Right atrium auricular region (tissue), 2 donors: ENCODE measurements at places on chromosomes 7 and 10. TPM values are rescaled to one million over a fixed set of nuclear protein-coding genes. Genes with fewer than 3 reads are reported as not detected.

DNA sequence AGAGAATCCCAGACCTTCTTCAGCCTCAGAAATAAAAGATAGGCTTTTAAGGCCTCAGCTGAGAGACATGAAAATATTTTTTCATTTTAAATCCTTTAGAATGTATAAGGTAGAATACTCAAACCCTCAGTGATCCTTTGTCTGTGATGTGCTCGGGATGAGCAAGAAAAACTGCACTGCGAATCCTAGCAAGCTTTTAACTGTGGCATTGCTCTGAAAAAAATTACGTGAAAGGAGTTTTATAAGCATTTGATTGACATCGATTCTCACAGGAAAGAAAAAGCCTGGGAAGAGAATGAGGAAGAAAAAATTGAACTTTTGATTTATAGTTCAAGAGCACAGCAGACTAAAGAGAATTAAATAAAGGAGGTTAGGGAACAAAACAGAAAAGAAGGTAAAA lies 120.0 kb downstream of the TMEM168 start:
- no peak for DNase-seq

- DNase-seq = no peak
Measured at GRCh38 chr10:131775833-131776232, 125.0 kb upstream of the PPP2R2D start.

DNA sequence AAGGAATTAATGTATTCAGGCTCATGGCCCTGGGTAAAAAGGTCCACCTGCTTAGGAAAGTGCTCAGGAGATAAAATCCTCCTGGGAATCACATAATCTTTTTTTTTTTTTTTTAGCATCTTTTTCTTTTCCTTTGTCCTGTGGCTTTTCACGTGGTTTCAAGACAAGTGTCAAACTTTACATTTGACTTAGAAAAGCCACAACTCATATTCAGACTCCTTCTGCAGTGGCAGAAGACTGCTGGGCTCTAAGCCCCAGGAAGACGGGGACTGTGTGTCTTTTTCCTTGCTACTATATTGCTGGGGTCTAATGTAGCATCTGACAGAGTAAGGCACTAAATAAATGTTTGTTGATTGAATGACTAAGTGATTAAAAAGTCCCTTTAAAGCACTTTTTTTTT lies 127.5 kb upstream of the ANKRD1 start:
- no peak for DNase-seq

- DNase-seq = no peak
Measured at GRCh38 chr10:49441488-49442476, 45.9 kb upstream of the DRGX start.

DNA sequence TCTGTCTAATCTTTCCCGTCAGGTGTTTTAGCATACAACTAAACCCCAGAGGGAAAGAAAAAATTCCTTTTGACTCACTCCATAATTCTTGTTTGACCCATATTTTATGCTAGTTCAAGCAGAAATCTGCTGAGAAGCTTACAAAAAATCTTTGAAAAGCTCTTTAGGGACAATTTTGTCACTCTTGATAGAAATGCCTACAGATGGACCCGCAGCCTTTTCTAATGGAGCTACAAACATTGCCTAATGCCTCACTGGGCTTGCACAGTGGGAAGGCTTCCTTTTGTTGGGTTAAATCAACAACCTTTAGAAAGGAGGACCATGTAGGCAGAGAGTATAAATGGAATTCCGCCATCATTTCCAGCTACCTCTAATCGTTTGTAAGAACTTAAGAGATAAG lies 344.5 kb downstream of the PCLO start:
- no peak for DNase-seq

GRCh38 chr10:15715619-15716227 lies 4.0 kb downstream of the ITGA8 start:
- no peak for DNase-seq

DNA sequence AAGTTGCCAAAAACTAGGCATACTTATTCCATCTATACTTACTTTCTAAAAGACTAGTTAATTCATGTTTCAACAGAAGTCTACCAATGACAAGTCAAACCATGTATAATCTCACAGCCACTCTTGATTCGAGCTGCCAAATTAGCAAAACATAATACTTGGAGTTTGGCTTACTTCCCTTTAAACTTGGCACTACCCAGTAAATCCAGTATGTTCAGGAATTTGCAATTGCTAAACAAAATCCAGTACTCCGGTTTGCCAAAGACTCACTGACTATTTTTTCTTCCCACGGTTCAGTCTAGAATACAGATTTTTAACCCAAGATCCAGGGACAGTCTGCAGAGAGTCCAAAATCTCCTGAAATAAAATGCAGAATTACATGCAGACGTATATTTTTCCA lies 4.6 kb downstream of the OAT start:
- DNase-seq = no peak

GRCh38 chr10:97371696-97372095 lies 29.4 kb downstream of the RRP12 start:
- DNase-seq = no peak

GRCh38 chr7:1323178-1324027 lies 90.7 kb downstream of the UNCX start:
- DNase-seq = no peak

DNA sequence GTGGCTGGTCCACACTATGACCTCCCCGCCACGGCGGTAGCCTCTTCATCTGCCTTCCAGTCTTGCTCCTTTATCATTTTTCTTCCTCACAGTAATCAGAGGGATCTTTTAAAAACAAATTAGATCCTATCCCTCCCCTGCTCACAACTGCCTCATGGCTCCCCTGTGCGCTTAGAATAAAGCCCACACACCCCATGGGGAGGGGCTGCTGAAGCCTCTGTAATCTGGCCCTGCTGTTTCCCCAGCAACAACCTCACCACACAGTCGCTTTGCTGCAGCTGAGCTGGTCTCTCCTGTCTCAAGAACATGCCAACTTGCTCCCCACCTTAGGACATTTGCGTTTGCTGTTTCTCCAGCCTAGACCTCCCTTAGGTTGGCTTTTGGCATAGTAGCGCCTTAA lies 41.0 kb downstream of the SP8 start:
- DNase-seq = no peak

- DNase-seq = no peak
Measured at GRCh38 chr10:12643279-12643678, 293.9 kb downstream of the CAMK1D start.

GRCh38 chr7:50667789-50668226 lies 102.6 kb upstream of the DDC start:
- peak; percentile 90 for DNase-seq

- no peak for DNase-seq
Measured at GRCh38 chr7:101087334-101088068, 2.2 kb downstream of the TRIM56 start.

DNA sequence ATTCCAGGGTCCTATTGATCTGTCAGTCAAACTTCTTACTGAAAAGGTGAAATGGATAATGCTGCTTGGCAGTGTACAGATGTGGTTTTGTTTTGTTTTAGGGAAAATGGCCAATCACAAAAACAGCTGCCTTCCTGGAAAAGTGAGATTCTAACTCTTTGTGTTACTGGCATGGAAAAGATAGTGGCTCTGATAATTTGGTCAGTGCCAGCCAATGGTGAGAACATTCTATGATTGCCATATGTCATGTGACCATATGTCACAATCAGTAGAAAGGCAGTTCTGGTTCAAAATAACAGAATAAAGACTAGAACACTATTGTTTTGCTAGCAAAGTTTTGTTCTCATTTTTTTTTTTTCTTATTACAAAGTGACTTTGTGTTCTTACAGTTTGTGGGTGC lies 139.2 kb upstream of the CCDC6 start:
- DNase-seq = no peak

DNA sequence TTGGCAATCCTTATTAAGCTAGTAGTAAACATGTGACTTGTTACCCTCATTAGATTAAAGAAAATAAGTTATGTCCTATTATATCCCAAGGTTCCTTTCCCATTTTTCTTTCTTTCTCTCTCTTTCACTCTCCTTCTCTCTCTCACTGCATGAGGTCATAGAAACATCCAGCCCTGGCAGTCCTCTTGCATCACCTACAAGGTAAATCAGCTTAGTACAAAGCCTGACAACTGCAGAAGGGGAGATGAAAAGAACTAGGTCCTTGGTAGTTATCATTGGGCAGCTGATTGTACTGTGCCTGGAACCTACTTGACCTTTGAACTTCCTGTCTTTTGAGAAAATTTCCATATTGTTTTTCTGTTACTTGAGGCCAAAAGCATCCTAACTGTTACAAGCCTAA lies 307.9 kb upstream of the SP8 start:
- no peak for DNase-seq

DNA sequence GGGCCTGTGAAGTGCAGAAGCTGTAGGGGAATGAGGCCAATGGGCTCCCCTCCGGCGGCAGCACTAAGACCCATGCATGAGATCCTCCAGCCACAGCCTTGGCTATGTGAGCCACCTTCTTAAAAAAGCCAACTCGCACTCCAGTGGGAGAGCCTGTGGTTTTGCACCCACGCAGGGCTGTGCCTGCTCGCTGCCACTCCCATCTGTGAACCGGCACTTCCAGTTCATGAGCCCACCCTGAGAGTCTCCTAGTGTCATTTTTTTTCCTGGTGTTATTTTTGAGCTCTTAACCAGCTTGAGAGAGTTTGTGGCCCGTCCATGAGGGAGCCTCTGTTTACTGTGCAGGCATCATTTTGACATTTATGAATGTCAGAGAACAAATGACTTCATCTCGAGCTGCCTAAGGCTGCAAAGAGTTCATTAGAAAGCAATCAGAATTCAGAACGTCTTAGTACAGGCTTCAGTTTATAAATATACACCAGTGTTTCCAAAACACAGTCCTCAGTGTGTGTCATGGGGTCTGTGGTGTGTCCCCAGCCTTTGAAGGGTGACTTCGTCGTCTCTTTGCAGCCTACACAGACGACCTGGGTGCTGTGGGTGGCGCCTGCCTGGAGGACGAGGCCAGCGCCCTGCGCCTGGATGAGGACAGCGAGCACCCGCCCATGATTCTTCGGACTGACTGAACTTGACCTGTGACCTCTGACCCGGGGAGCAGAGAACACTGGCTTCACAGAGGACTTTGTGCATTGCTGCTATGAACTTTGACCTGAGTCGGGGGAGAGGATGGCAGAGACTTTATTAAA lies 40.4 kb downstream of the WIPI2 start:
- no peak for DNase-seq

- DNase-seq = no peak
Measured at GRCh38 chr10:96978621-96979154, 146.6 kb downstream of the LCOR start.

DNA sequence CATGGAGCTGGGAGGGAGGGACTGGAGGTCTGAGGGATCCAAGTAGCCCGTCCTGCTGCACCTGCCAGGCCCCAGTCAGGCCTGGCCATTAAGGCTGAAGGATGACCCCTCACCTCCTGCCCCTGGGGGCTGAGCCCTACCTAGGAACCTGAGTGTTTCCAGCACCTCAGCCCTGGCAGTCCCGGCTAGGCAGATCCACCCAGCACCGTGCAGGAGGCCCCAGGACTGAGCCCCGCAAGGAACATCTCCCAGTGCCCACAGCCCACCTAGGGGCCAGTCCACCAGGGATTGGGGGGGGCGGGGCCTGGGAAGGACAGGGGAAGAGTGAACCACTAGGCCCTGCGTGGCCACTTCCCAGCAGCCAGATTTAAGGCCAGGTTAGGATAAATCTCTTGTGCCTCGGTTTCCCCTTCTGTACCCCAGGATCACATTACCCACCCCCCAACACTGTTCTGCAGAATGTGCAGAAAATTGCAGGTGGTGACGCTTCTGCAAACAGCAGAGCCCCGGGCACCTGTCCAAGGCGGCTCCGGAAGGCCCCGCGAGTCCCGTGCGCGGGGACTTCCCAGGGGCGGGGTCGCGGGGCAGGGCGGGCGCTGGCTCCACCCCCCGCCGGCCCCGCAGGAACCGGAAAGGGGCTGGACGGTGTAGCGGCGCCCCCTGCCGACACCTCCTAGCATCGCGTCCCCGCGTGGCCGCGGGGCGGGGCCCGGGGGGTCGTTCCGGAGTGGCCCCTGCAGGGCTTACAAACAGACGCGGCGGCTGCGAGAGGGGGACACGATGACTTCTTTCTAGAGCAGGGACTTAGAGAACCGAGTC lies 55.9 kb downstream of the PWWP2B start:
- DNase-seq = no peak

- DNase-seq = no peak
Measured at GRCh38 chr7:33185786-33186185, 56.4 kb downstream of the BBS9 start.

LRRN3 gene
- 66.7 TPM for total RNA-seq

DENND11 gene
- 6.5 TPM for total RNA-seq

SAP25 gene
- total RNA-seq = not detected

GIMAP4 gene
- 22.3 TPM for total RNA-seq

CEP55 gene
- 1.8 TPM for total RNA-seq

C10orf143 gene
- total RNA-seq = 1.7 TPM

TFEC gene
- 2.1 TPM for total RNA-seq

LRRD1 gene
- total RNA-seq = 0.30 TPM

GRID1 gene
- total RNA-seq = 0.67 TPM

C10orf105 gene
- total RNA-seq = not detected

GRID2IP gene
- not detected for total RNA-seq
